ENCODE measurements at places on chromosomes 1 and 21.

DNA sequence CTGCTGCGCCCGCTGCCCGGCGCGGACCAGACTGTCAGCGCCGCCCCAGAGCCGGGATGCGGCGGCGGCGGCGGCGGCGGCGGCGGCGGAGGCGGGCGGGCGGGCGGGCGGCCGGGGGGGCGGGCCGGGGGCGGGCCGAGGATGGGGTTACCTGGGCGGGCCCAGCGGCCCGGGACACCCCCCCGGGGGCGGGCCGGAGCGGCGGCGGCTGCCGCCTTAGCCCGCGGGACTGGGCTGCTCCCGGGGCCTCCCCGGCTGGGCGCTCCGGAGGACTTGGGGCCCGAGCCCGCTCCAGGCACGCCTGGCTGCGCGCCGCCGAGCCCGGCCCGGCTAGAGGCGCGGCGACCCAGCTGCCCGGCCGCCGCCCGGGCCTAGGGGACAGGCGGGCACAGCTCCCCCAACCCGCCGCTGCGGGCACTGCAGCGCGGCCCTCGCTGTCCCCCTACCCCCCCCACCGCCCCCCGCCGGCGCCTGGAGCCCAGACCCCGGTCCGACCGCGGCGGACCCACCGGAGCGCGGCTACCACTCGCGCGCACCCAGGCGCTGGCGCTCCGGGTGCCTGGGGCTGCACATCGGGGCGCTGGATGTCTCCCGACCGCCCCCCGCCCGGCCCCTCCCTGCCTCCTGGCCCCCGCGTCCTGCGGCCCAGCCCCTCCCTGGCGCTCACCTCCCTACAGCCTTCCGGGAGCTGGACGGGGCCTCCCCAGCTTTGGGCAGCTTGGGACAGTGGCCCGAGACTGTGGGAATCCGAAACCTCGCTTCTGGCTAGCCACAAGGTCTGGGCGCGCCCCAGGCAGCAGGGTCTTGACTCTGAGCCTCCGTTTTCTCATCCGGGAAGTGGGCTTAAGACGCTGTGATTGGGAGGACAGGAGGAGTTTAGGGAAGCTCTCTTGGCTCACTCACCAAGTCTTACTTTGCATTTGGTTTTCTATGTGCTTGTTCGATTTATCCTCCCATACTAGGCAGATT lies at the start of gene WNT4:
TSS of gene WNT4 (minus strand) at position 33 of the 969 bp plus-strand sequence. CDS start 175 bp downstream, outside the sequence.
- DNase-seq = no peak

- DNase-seq = no peak
Measured at GRCh38 chr1:94592571-94592920, 51.0 kb upstream of the F3 start.

- no peak for DNase-seq
Measured at GRCh38 chr1:32883338-32884031, 2.8 kb upstream of the HPCA start.

DNA sequence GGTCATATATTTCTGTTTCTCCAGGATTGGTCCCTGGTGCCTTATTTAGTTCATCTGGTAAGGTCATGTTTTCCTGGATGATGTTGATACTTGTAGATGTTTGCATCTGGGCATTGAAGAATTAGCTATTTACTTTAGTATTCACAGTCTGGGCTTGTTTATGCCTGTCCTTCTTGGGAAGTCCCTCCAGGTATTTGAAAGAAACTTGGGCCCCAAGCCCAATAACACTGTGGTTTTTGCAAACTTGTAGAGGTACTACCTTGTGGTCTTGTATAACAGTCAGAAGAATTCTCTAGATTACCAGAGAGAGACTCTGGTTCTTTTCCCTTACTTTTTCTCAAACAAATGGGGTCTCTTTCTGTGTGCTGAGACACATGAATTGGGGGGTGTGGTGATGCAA lies 251.4 kb upstream of the B3GALT2 start:
- no peak for DNase-seq

- no peak for DNase-seq
Measured at GRCh38 chr1:199447906-199448305, 579.6 kb upstream of the NR5A2 start.

DNA sequence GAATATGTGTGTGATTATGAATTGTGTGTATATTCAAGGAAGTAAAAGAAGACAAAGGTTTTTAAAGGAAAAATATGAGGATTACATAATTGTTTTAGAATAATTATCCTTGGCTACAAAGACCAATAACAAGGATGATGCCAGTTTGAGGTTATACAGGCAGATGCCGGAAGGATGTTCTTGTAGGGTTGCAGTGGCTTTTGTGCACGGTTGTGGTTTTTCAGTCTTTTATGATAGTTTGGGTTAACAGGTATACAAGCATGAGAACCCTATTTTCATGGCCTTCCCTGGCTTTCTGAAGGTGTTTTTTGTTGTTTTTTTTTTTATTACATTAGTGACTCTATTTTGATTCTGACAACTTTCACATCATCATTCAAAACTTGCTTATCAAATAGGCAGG lies 4.9 kb downstream of the CR2 start:
- peak; percentile 18 for DNase-seq

GRCh38 chr1:243415663-243416408 lies 160.0 kb downstream of the SDCCAG8 start:
- no peak for DNase-seq
